ENCODE measurements at places on chromosomes 7 and 10. TPM values are rescaled to one million over a fixed set of nuclear protein-coding genes. Genes with fewer than 3 reads are reported as not detected.

The PLXNA4 gene
- total RNA-seq: 45.4 TPM

The ZNF736 gene
- 26.0 TPM for total RNA-seq

The GSTO2 gene
- total RNA-seq: 0.94 TPM

The GPR26 gene
- total RNA-seq: not detected

The ASZ1 gene
- not detected for total RNA-seq

The HMX2 gene
- not detected for total RNA-seq

The DGKI gene
- not detected for total RNA-seq

The SLC18A2 gene
- not detected for total RNA-seq

The POU6F2 gene
- not detected for total RNA-seq

The RBP3 gene
- not detected for total RNA-seq

The CDH23 gene
- 4.9 TPM for total RNA-seq

The STEAP1 gene
- not detected for total RNA-seq

The AMPH gene
- not detected for total RNA-seq

DNA sequence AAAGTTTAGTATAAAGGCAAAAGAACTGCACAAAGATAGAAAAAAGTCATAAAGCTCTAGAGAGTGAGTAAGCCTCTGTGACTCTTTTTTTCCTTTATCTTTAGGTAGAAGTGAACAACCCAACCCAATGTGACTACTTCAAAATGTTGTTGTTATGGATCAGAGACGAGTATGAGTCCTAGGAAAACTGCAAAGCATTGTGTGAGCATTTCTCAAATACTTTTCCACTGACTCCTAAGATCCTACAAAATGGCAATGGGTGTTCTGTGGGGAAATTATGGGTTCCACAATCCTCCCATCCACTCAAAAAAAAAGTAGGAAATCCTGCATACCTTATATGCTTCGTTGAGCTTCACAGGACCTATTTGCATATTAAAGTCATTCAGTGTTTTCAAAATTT lies 177.1 kb downstream of the DGKI start:
- DNase-seq: no peak

- no peak for DNase-seq
Observed at GRCh38 chr10:10213237-10213636, 804.4 kb upstream of the CELF2 start.

GRCh38 chr10:96133135-96133534 lies 3.0 kb downstream of the ZNF518A start:
- DNase-seq: no peak

DNA sequence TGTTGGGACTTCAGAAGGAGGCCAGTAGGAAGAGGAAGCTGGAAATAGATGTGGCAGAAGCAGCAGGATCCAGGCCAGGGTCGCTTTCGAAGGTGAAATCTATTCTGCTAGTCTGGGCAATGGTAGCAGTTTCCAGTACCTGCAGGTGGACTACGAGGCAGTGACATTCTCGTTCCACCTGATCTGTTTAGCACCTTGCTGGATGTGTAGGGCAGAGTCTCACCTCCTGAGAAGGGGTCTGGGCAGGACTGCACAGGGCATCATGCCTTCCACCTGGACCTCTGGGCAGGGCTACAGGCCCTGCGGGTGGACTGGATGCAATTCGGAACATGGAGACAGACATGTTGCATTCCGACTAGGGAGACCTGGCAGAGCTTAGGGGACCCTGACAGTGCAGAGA lies 254.8 kb upstream of the ZNF32 start:
- no peak for DNase-seq

GRCh38 chr10:96995851-96996250 lies 163.8 kb downstream of the LCOR start:
- no peak for DNase-seq

DNA sequence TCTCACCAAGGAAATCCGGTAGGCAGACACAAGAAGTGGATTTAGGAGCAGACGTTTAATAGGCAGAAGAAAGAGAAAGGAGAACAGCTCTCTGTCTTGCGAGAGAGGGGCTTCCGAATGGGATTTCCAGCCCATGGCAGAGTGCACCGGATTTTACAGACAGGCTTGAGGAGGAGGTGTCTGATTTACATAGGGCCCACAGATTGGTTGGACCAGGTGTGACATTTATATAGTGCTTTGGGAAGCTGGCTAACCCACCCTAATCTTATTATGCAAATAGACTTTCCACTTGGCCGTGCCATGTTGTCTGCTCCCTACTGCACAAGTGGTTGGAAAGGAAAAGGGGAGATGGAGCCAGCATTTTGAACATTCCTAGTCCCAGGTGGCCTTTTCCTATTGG lies 57.8 kb downstream of the ANKMY2 start:
- DNase-seq: no peak

- DNase-seq: no peak
Observed at GRCh38 chr10:91462423-91462822, 52.3 kb downstream of the HECTD2 start.

GRCh38 chr7:158738841-158739240 lies 34.2 kb upstream of the NCAPG2 start:
- no peak for DNase-seq

DNA sequence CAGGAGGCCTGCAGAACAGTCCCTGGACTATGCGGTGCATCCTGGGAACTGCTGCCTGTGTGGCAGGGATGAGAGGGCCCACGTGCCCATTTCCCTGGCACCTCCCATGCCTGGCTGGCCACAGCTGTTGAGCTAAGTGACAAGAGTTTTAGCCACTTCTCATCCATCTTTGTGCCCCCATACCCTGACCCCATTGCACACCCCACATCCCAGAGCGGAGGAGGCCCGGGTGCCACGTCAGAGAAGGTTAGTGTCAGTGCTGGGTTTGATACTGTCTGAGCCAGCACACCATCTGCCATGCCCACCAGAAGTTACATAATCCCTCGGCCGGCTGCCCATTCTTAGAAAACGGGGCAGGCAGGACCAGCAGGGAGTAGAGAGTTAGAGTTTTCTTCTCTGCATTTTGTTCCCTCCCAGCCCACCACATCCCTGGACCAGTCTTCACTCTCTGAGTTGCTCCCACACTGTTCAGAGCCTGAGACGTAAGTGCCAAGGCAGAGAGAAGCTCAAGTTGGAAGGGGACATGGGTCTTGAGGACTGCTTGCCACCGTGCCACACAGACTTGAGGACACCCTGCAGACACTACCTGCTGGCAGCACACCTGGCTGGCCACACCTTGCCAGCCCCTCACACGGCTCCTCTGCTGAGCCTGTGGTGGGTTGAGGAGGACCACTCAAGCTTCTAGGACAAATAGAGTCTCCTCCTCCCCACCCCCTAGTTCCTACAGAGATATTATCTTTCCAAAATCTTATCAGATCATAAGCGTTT lies 13.1 kb downstream of the UNC5B start:
- DNase-seq: no peak

GRCh38 chr10:27736396-27736795 lies 9.2 kb downstream of the MKX start:
- DNase-seq: no peak

DNA sequence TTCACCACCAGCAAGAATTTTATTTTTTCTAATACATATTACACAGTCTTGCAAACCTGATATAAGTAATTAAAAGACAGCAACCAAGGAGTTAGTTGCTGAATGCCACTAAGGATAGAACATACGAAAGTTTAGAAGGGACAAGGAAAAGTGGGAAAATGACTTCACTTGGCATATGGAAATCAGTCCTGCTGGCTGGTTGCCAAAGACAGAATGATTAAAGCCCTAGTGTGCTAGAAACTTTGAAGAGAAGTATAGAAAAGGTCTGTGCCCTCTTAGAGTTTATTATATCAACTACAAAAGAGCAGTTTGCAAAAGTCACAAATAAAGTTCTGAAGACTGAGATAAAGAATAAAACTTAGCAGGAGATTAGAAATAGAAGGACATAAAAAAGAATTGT lies 5.8 kb upstream of the YAE1 start:
- no peak for DNase-seq

DNA sequence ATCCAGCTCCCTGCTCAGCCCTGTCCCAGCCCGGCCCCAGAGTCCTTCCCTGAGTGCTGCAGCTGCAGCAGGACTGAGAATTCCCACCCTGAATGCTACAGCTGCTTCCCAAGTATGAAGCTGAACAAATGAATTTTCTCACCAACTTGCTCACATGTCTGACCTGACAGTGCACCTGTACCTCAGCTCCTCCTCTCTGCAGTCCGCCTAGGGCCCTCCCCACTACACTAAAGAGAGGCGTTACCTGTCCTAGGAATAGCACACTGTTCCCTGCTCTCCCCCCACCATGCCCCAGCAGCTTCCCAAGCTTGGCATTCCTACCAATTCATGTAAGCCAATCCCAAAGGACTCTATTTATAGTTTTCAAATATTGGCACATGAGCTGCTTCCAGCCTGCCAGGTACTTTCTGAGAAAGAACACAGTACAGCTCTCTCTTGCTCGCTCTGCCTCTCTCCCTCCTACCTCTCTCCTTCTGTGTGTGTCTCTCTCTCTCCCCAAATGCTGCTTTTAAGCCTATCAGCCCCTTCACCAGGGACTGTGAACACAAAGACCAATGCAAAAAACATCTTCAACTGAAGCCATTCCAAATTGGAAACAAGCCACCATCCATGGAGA lies 400.1 kb downstream of the TNS3 start:
- DNase-seq: no peak

GRCh38 chr10:65769828-65770227 lies 1156.0 kb upstream of the LRRTM3 start:
- DNase-seq: no peak

DNA sequence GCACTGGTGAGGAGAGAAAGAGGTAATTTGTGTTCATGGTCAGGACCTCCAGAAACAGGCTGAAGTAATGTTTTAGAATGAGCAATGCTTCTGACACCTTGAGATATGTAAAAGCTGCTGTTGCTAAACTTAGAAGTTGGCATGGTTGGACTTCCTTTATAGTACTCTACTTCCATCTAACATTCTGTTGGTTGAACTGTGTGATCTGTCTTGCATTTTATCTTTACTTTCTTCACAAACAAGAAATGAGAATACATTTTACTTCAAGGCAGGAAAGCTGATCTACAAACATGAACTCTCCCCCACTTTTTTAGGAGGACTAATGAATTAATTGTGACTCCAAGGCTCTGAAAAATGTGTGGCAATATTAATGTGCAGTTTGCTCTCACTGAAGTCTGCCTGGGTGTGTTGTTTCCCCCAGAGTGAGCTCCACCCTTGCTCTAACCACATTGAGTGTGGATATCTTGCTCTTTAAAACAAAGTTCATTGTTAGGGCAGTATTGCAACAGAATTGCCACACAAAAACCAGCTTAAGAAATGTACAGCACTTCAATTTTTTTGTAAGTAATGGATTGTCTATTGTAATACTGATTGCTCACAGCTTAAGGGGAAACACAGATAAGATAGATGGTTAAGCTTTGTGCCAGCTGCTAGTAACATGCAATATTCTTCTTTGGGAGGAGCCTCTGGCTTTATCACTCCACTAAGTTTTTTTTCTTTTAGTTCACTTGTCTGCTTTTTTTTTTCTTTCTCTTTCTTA lies 69.0 kb downstream of the ADD3 start:
- DNase-seq: peak; percentile 63

GRCh38 chr7:158759749-158760444 lies 55.3 kb upstream of the NCAPG2 start:
- peak; percentile 9 for DNase-seq

DNA sequence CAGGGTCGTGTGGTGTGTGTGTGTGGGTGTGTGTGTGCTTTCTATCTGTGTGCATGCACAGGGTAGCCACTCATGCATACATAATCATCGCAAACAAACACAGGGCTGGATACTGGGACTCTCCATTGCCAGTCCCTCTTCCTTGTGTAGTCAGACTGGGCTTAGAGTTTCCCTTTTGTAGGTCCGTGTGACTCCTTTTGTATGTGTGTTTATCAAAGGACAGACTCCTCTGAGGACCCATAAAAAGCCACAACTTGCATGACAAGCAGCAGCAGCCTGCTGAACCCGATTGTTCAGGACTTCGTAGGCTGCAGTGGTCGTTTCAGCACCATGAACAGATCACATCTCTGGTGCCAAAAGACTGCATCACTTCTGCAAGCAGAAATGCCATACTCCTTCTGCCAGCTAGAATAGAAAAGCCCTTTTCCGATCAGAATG lies 895 bp downstream of the VSTM2A start:
- DNase-seq: no peak

- DNase-seq: no peak
Observed at GRCh38 chr7:137335814-137336213, 7.7 kb downstream of the PTN start.

- DNase-seq: no peak
Observed at GRCh38 chr7:120278773-120279172, 5.8 kb downstream of the KCND2 start.

DNA sequence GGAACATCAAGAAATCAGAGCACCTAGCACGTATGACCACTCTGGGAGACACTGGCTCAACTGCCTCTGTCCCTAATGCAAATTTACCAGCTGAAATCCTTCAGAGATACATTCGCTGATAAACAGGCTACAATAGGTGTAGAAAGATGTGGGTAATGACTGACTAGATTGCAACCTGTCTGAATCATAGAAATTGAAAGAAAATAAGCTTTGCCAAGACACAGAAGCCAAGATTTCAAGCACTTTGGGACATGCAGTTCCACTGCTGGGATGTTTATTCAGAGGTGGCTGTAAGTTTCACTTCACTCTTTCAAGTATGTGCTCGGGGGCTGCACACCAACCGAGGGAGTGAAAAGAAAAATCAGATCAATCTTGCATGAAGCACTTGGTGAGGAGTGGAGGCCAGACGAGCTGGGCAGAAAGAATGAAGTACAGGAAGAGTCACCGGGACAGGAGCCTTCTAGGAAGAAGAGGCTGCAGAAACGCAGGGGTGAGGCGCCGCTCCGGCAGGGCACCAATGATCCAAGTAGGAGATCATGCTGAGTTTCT lies 276.7 kb downstream of the PARD3 start:
- DNase-seq: no peak

- no peak for DNase-seq
Observed at GRCh38 chr7:54477083-54477482, 65.1 kb upstream of the VSTM2A start.

GRCh38 chr10:119567978-119568377 lies 25.5 kb upstream of the RGS10 start:
- no peak for DNase-seq

DNA sequence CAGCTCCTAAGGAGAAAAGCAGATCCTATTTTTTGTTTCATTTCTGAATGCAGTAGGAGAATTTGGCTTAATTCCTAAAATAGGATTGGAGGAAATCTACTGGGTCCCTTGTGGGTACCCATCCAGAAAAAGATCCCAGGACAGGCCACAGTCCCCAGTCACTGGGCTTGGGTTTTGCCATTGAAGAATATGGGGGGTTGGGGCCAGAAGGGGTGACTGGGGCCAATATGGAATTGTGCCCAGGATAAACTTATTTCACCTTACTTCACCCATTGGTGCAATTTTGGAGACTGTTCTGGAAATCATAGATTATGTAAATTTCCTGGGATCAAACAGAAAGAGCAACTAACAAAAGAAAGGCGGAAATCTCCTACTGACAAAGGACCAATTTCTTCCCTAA lies 5.0 kb downstream of the HOXA5 start:
- no peak for DNase-seq

- no peak for DNase-seq
Observed at GRCh38 chr7:107527196-107527595, 36.5 kb downstream of the COG5 start.

- no peak for DNase-seq
Observed at GRCh38 chr7:15397922-15398760, 163.7 kb downstream of the AGMO start.
